Stimulated activated CD4-positive, alpha-beta T cell treated with anti-CD3 and anti-CD28 coated beads, Interleukin-4, amount 100 ng/mL, for 4 hours (primary cell): ENCODE measurements at places on chromosomes 3 and 15.

- no peak for DNase-seq
Measured at GRCh38 chr3:149528340-149528650, 53.8 kb downstream of the TM4SF4 start.

- DNase-seq: no peak
Measured at GRCh38 chr15:56553486-56553885, 88.5 kb upstream of the MNS1 start.

DNA sequence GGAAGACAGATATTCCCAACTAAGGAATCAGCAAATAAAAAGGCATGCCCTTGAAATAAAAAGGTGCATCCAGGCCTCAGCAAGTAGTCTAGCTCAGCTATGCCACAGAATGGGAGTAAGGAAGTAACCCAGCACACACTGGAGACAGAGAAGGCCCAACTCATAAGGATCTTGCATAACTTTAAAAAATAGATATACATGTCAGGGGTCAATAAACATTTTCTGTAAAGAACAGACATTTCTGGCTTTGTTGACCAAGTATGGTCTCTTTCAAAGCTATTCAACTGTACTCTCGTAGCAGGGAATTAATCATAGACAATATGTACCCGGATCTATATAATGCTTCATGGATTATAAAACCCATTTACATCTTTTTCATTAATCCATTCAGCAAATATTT lies 449.3 kb downstream of the TAFA4 start:
- DNase-seq: no peak

GRCh38 chr3:72816862-72817355 lies 31.3 kb downstream of the SHQ1 start:
- DNase-seq: no peak

GRCh38 chr3:194686414-194686815 lies 732 bp downstream of the FAM43A start:
- DNase-seq: no peak
